ENCODE measurements at places on chromosomes 5 and 9.
A peak's percentile ranks its signal among the peaks of the same experiment; 100 is the strongest.

- DNase-seq, result no peak
These were observed 2.8 kb upstream of the NFIB start for GRCh38 chr9:14316602-14317300.

- no peak for DNase-seq
These were observed 199.9 kb downstream of the AGTPBP1 start for GRCh38 chr9:85541876-85542275.

GRCh38 chr5:74184649-74185048, 455.9 kb downstream of the ENC1 start:
- DNase-seq, result no peak

DNA sequence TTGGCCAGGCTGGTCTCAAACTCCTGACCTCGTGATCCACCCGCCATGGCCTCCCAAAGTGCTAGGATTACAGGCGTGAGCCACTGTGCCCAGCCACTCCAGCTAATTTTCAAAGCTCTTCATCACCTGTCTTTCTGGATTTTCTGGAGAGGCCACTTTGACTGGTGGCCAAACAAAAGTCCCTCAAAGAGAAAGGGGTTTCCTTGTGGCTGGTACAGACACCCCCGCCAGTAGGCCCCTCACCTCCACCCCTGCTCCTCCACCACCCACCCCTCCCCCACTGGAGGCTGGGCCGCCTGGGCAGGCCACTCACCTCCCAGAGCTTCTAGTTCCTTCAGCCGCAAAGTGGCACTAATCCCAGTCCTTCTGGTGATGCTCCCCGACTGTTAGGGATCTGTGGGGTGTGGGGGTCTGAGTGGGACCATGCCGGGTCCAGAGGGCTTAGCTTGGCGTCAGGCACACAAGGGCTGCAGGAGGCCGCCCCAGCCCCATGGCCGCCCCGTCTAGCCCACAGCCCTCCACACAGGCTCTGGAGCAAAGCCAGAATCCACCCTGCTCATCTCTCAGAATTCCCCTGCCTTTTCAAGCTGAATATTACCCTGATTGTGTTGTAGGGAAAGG, 182.0 kb upstream of the IER5L start:
- no peak for DNase-seq

DNA sequence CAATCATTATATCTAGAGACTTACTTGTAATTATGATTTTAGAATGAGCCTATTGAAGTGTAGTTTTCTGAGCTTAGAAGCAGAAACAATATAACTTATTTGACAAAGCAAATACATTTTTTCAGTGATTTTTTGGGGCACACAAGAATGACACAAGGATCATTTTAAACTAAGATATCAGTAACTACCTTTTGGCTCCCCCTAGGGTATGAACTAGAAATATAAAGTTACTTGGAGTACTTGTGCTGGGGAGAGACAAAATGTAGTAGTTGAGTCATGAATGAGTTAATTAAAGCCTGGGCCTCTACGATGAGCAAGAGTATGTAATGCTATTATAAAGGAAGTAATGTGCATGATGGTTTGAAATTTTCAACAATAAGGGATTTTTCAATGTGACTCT, 1244.1 kb upstream of the ACO1 start:
- DNase-seq, result no peak

- peak; percentile 52 for DNase-seq
These were observed 21.0 kb upstream of the CDKN2B start for GRCh38 chr9:22030101-22030598.

DNA sequence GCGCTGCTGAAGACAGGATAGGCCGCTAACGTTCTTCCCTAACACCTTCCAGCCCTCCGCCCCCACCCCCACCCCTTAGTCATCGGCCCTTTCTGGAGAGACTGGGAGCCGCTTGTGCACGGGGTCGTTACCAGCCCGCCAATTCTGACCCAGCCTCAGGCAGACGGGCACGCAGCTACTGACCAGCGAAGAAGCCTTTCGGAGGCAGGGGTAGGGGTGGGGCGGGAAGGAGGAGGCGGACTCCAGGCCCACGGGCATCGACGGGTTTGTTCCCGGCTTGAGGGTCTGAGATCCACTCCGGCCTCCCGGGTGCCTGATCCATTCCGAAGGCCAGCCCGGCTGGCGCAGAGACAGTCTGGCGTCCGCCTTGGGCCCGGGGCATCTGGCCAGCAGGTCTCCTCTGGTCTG, 729 bp upstream of the HAND1 start:
- DNase-seq, result no peak

DNA sequence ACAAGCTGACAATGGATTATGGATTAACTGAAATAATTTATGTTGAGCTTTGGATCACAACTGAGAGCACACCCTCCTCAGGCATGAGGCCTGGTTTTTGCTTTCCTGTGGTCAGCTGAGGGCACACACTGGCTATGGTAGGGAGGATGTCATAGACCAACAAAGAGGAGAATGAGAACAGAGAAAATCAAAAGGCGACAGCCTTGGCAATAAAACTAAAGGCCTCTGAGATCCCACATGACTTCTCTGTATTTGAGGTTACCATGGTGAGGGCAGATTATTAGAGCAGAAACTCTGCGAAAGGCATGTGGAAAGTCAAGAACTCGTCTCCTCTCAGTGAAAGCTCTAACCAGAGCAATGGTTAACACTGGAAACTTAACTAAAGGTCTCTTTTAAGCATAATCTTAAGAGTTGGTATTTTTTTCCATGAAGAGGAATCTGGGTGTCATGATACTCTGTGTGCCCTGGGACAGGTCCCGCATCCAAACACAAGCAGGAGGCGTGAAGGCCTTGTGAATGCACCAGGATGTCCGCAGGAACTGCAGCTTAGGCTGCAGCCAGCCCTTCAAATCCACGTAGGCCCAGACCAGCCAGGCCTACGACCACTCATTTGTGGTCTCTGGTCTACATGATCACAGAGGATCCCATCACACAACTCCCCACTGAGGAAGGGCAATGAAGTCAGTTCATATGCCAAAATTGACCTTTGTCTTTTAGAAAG, 12.4 kb upstream of the MEIKIN start:
- no peak for DNase-seq

DNA sequence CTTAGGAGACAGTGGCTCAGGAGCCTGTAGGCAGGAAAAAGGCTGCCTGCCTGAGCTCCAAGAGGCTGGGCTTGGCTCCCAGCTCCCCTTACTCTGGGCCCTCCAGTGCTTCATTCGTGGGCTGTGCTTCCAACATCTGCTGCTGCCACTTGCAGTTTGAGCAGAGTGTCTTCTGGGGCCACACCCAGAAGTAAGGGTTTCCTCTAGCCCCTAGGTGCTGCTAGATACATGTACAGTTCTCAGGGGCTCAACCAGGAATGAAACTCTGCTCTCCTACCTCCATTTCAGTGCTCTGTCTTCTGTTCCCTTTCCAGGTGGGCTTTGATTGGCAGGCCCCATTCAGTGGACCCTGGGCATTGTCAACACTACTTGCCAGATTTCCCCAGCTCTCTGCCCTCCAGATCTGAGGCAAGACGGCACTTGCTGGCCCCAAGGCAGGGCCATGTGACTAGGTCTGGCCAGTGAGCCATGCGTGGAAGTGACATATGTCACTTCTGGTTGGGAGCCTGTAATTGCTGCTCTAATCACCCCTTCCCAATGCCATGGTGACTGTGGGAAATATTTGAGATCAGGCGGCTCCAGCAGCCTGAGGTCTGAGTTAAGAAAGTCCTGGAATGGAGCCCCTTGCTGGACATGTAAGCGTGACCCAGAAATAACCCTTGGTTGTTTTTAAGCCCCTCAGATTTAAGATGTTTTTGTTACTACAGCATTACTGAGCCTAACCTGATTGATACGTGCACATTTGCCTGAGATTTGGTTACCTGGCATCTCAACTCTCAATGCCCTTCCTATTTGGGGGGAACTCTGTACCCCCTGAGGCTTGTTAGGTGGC, 9.4 kb upstream of the BOD1 start:
- peak; percentile 63 for DNase-seq

DNA sequence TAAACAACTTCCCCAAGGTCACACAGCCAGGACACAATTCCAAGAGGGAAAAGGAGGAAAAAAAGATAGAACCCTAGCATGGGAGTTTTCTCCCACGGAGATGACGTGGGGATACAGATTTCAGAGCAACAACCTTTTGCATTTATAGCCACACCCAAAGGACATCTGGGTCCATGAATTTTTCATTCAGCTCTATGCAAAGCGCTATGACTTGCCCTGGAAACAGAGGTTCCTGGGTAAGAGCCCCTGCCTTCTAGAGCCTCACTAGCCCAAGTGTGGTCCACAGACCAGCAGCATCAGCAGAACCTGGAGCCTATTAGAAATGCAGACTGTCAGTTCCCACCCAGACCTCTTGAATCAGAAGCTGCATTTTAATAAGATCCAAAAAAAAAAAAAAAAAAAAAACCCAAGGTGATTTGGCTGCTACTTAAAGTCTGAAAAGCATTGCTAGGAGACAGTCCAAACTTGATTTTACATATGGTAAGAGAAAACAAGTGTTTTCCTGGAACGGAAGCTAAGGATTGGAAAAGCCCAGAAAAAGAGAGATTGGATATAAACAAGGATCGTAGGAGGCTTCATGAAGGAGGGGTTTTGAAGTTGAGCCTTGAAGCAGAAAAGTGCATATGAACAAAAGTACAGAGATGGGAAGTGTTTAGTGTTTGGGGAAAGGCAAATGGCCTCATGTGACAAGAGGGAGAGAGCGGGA, 17.6 kb upstream of the ADAM19 start:
- DNase-seq, result peak; percentile 50

DNA sequence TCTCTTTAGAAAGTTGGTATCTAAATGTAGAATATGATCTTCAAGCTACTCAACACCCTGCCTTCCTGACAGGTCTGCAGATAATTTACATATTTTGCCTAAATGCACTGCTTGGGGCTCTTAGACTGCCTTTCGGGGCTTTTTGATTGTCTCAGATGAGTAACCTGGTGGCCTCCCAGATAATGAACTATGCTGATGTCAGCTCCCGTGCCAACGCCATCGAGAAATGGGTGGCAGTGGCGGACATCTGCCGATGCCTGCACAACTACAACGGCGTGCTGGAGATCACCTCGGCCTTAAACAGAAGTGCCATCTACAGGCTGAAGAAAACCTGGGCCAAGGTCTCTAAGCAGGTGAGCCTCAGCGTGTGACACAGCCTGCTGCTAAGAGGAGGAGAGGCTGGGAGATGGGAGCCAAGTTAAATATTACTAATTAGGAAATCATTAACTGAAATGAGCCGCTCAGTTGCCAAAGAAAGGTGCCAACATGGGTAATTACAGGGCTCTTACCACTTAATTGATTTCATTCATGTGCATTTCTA, 20.8 kb upstream of the CKMT2 start:
- DNase-seq, result peak; percentile 38

GRCh38 chr5:94674490-94675382, 56.3 kb downstream of the SLF1 start:
- no peak for DNase-seq

GRCh38 chr9:28542928-28543327, 969.6 kb upstream of the C9orf72 start:
- no peak for DNase-seq

- DNase-seq, result no peak
These were observed 2.7 kb upstream of the PLGRKT start for GRCh38 chr9:5440426-5440825.

GRCh38 chr5:181235323-181235688, 8.4 kb downstream of the RACK1 start:
- no peak for DNase-seq

- DNase-seq, result no peak
These were observed 188.6 kb downstream of the PARP8 start for GRCh38 chr5:50855001-50855400.

- no peak for DNase-seq
These were observed 157.8 kb upstream of the PTGER4 start for GRCh38 chr5:40521925-40522324.

DNA sequence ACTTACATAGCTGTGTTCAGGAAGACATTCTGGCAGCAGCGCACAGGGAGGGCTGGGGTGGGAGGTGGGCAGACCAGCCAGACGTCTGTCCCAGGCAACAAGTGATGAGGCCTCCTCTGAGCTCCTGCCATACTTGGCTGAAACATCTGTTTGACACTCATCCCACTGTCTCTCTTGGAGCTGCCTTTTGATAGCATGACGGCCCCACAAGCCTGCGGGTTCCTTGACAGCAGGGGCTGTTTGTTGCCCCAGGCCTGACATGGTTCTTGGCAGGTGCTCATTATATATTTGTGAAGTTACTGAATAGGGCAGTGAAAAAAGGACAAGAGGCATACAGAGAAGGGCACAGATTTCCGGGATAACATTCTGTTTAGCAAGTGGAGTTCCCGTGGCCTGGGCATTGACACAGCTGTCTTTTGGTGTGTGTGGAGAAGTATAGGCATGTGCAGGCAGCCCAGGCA, 22.2 kb upstream of the B4GALT1 start:
- DNase-seq, result no peak

DNA sequence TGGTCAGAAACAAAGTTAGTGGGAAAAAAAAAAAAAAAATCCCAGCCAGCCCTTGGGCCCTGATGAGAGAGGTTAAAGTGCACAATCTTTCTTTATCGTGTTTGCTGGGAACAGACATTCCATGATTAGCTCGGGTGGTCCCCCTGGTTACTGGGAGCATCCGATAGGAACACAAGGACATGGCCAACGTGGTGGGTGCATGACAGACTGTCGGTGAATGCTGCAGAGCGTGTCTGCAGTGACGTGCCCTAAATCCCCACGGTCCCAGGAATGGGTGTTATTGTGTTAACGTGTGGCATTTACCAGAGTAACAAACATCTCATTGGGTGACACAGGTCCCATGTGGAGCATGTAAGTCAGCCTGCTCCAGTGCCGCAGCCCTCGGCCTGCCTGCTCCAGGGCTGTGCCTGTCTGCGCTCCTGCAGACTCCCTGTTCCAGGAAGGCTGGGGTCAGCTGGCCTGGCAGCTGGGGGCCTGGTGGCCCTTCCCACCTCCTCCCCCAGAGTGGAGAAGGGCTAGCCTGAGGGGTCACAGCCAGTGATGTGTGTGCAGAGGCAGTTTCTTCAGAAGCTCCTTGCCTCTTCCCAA, 34.3 kb upstream of the TBC1D2 start:
- no peak for DNase-seq

- DNase-seq, result no peak
These were observed 1.2 kb upstream of the CKS2 start for GRCh38 chr9:89309608-89310474.

- no peak for DNase-seq
These were observed 1.9 kb downstream of the TEX53 start for GRCh38 chr9:114655689-114656088.

GRCh38 chr5:83222906-83223305, 145.6 kb downstream of the XRCC4 start:
- DNase-seq, result no peak

DNA sequence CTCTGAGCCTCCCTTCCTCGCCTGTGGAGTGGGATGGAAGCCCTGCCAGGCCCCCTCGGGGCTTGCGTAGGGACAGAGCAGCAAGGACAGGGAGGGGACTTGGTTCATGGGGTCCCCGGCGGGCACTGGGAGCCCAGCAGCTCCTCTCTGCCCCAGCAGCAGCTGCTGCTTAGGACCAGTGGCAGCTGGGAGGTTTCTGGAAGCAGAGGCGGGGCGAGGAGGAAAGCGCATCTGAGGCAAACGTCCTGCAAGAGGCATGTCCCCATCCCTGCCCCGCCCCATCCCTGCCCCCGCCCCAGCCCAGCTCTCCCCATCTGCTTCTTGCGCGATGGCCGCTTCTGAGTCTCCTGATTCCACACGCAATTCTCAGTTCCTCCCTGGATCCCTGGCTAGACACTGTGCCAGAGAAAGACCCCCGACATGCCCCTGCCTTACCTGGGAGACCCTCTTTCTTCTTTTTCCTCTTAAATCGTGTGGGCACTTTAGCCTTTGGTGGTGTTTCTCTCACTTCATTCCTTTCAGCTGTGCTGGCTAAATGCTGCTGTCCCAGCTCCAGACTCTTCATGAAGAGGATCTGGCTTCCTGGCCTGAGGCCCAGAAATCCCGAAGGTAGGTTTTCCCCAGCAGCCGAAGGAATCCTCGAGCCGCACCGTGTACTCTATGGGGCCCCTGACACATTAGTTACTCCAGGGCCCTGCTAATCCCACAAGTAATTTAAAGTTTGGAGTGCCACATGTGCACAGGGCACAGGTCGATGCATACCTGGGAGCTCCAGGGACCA, 4.4 kb upstream of the OR2S2 start:
- no peak for DNase-seq

All from B cell (primary cell).